ENCODE measurements at places on chromosomes 7 and 10.
A peak's percentile ranks its signal among the peaks of the same experiment; 100 is the strongest.

- no peak for DNase-seq
These were observed 384.6 kb downstream of the GATA3 start for GRCh38 chr10:8439040-8439439.

- no peak for DNase-seq
These were observed 253.1 kb upstream of the MTPN start for GRCh38 chr7:136230210-136230609.

DNA sequence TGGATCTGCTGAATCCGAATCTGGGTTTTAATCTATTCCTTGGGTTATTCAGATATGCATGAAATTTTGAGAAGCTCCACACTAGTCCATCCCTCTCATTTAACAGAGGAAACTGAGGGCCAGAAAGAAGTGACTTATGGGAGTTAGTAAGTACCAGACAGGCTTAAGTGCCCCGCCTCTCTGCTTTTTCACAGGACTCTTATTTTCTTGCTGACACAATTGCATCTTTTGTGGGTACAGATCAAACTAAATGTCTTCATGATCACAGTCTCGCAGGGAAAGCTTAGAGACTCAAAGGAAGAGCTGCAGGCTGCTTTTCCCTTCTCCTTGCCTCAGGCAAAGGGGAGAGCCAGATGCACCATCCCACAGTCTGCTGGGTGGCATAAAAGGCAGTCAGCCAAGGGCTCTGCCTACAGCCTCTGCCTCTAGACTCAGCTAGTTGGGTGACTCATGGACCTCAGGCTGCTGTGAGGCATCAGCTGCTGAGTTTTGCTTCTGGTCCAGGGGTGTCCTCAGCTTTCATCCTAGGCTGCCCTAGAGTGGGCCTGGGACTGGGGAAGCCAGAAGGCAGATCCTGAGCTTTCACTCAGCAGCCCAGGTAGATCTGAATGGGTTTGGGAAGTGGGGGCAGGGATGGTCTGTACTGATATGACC is 11.6 kb downstream of the GOLGA7B start:
- DNase-seq = peak; percentile 53

GRCh38 chr7:54788664-54789063 is 29.7 kb upstream of the SEC61G start:
- peak; percentile 90 for DNase-seq

DNA sequence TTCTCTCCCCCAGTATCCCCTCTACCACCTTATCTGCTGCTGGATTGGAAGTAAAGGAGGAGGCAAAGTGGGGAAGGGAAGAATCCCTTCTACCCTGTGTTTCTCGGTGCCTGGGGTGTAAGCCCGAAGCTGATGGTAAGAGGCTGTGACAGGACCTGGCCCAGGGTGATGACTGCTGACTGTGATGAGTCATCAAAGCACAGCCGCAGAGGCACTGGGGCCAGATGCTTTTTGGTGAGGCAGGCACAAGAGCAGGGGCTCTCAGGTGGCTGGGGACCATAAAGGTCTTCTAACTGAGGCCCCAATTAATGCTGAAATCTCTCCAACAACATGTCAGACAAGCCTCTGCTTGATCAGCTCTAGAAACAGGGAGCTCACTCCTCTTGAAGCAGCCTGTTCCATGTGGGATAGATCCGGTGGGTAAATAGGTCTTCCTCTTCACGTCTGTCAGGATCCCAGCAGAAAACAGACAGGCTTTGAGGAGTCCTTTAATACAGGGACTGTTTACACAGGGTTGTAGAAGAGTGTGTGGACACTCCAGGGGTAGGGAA is 86.1 kb upstream of the PCBD1 start:
- DNase-seq = peak; percentile 36

GRCh38 chr7:150945853-150946420 is 32.2 kb downstream of the KCNH2 start:
- DNase-seq = no peak

All from iris pigment epithelial cell (primary cell).